ENCODE measurements at places on chromosomes 12 and 14.

DNA sequence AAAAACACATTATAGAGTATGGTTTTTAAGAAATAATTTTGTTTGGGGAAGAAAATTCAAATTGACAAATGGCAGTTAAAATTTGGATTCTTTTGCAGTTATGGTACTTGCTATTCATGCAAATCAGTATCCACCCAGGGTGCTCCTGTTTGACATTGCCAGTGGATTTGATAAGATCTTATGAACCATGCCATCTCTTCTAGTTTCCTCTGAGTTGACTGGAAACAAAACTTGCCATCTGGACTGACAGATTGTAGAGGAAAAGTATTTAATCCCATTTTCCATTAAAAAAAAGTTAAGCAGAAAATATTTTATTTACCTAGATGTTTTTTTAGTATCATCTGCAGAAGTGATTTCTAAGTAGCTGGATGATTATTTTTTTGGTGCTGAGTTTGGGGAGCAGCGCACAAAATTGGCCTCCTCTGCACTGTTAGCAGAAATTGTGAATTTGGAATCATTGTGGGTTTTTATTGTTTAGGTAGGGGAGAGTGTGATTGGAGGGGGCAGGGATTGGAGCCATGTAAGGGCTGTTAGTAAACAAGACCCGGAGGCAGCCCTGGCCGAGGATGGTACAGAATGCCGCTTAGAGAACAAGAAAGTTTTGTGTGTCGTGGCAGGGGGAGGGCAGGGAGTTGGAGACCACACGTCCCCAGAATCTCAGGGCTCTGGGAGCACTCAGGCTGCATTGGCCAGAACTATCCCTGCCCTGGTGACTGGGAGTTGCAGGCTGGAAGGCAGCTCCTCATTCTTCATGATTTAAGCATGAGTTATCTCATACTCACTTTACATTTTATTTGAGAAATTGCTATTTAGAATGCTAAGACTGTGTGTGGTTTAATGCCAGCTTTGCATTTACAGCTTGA, 56.6 kb downstream of the WDR20 start:
- DNase-seq = no peak

DNA sequence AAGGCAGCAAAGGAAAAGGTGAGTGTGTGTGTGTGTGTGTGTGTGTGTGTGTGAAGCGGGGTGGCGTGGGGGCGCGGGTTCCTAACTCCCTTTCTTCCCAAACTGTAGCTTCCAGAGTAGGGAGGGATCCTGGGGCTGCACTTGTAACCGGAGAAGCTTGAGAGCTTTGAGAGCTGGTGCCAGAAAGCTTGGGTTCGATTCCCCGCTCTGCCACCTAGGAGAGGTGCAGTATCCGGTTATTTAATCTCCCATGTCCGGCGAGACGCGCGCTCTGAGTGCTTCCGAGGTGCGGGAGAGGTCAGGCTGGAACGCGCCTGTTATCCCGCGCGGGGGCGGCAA, 7.2 kb upstream of the RACGAP1 start:
- DNase-seq = no peak

- no peak for DNase-seq
These were observed 43.4 kb downstream of the PSMA6 start for GRCh38 chr14:35335388-35336092.

- DNase-seq = no peak
These were observed 260.5 kb downstream of the ADAMTS20 start for GRCh38 chr12:43291516-43291915.

DNA sequence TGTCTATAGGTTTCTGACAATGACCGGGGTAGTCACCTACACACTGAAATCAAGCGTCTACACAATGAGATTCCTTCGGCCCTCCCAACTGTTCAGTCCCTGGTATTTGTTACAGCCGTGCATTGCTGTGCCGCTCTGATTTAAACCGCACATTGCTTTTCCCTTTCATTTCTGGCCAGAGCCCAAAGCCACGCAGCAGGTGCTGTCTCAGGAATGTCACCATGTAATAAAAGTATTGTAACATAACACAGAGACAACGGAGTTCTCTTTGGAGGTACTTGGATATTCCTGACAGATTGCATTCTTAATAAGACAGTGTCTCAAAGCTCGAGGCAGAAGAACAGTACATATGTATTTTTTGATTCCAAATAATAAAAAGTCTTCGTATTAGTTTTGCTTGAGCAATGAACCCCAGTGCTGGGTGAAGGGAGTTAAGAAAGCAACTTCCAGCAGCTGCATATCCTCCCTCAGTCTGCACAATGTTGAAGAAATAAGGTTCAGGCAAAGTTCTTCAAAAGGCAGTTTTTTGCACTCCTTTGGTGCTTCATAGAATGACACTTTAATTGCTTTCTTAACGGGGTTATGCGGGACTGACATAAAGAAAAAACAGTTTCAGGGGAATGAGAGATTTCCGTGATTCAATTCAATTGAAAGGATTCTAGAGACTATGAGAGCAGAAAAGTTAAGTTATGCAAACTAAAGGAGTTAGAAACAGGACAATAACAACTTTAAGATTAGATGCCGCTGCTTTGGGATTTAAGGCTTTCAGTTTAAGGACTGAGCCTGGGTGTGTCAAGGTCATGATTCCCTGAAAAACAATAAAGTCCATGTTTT, 288.7 kb upstream of the FLRT2 start:
- DNase-seq = no peak

- no peak for DNase-seq
These were observed 174.9 kb downstream of the KTN1 start for GRCh38 chr14:55754871-55755270.

- DNase-seq = no peak
These were observed 67.6 kb upstream of the CDKN3 start for GRCh38 chr14:54329082-54329695.

DNA sequence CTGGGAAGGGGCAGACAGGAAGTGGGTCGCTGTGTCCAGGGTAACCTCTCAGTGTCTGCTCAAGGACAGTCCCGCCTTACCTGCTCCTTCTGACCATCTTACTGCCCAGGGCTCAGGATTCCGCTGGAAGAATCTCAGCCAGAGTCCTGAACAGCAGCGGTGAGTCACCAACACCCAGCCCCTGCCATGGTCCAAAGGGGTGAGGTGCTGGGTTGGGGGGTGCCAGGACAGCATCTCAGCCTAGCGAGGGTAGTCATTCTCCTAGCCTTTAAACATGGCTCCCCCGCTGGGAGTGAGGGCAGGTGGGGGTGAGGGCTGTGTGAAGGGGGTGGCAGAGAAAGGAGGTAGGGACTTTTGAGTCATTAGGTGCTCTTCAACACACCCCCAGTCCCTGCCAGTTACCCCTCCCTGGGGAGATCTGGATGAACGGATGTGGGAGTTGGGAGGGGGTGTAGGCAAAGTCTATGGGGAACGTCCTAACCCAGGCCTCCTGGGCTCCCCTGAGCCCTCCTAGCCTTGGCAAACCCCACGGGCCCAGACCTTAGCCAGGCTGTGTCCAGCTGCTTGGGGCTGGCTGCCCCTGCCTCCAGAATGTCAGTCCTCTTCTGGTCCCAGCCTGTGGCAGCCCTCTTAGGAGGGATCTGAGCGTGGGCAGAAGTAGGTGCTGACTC, 2.5 kb downstream of the TAMALIN start:
- DNase-seq = no peak

All from left forelimb (tissue), 1 donor.